Neural progenitor cell (in vitro differentiated cells): ENCODE measurements at places on chromosomes 11 and 22.

DNA sequence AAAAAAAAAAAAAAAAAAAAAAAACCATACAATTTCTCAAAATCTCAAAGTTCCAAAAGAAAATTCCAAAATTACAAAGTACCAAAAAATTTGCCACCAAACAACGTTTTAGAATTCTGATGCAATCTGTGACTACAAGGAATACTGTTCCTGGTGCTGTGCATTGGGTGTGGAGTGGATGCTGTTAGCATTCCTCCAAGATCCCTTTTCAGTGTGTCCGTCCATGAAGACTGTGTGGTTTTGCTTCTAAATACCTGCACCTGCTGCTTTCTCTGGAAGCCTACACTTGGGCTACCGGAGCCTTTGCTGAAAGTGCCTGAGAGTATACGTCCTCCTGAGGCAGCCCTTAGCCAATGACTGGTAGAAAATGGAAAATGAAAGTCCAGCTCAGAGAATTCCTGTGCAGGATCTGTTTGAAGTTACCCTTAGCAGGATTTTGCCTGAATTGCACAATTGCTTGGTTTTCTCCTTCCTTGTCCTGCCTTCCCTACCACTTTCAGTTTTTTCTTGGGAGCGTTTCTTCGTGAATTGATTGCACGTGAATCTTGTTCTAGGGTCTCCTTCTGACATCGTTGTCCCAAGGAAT lies 140.8 kb downstream of the TRPC6 start:
- DNase-seq, result no peak

DNA sequence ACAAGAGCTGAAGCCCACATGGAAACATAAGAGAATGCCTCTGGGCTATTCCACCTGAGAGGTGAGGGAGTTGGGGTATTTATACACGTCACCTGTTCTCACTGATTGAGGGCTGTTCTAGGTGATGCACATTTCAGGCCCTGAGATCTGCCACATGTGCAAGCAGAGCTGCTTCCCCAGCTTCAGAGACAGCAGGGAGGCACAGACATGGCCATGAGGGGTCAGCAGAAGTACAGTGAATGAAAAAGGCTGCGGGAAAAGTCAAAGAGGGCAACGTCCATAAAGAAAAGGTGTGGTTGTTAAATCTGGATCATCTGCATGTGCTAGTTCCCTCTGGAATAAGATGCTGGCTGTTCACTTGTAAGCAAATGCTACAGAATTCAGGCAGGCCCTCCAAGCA lies 75.4 kb downstream of the GAB4 start:
- DNase-seq, result no peak

DNA sequence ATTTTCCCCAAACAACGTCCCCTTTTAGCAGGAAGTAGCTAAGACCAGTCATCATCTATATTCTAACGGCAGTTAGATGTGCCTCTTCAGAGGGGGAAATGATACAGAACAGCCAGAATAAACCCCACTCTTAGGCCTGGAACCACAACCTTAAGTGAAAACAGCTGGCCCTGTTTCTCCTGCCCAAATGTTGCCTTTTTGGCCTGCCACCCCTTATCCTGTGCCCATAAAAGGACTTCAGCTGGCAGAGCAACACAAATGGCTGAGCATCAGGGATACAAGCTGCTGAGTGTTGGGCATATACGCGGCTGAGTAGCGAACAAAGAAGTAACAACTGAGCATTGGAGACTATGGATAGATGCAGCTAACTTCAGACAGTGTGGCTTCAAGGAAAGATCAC lies 1491.4 kb downstream of the LRRC4C start:
- DNase-seq, result no peak

DNA sequence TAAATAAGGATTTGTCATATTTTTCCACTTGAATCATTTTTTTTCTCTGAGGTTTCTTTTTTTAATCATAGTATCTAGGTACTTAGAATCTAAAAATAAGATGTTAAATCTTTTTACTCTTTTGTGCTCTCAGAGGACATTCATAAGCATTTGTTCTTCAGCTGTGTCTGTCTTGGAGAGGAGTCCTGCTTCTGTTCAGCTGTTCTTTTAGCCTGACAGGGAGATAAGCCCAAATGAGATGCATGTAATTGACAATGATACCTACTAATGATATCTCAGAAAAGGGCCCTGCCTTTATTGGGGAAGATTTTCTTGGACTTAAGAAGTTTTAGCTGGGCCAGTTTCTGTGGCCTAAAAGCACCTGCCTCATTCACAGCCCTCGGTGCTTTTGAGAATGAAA lies 156.9 kb downstream of the NCAM1 start:
- DNase-seq, result no peak

DNA sequence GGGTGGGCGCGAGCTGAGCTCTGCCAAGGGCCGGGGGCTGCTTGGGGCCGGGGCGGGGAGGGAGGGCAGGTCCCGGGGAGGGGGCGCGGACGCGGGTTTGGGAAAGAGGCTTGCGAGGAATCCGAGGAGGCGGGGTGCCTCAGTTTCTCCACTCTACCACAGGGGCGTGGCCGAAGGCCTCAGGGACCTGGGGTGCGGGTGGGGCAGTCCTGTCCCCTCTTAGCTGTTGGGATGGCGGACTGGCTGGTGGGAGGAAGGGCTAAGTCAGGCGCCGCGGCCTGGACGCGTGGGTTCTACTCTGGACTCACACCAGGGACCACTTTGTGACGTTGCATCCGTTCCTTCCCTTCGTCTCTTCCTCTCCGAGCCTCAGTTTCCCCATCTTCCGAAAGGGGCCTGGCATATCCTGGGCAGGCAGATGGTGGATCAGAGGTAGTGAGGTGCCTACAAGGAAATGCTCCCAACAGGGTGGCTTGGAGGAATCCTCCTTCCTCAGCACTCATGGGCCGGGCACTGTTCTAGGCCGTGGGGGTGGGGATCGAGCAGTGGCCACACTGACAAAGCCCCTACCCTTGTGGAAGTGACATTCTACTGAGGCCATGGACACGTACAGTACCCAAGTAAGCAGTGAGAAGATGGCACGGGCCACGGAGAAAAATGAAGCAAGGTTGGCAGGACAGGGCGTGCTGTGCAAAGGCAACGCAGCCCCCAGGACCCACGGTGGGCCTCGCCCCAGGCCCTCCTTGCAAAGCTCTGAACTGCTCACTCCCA lies 13.2 kb downstream of the IGLL1 start:
- DNase-seq, result no peak

GRCh38 chr11:46603704-46604308 lies 10.0 kb upstream of the AMBRA1 start:
- DNase-seq, result no peak

DNA sequence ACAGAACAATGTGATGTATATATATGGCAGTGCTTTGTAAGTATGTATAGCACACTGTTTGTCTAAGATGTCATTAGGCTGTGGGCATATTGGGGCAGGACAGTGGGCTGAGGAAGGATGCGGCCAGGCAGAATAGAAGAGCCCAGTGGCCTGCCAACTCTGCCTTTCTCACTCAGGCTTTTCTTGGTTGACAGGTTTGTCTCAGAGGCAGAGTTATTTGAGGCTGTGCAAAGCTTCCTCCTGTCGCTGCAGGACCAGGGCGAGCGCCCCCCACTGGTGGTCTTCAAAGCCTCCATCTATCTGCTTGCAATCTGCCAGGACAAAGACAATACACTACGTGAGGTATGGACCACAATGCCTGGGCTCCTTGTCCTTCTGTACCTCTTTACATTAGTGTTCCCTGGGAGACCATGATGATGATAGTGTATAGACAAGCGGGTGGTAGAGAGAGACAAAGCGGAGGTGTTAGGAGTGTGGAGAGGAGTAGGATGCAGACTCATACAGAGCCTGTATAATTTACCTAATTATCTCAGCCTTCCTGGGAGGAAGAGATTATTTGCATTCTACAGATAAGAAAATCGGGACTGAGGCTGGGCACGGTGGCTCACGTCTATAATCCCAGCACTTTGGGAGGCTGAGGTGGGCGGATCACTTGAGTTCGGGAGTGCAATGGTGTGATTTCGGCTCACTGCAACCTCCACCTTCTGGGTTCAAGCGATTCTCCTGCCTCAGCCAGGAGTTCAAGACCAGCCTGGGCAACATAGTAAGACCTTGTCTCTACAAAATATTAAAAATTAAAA lies 37.3 kb upstream of the CCDC134 start:
- peak; percentile 91 for DNase-seq

GRCh38 chr11:108895579-108896480 lies 231.0 kb downstream of the DDX10 start:
- no peak for DNase-seq

DNA sequence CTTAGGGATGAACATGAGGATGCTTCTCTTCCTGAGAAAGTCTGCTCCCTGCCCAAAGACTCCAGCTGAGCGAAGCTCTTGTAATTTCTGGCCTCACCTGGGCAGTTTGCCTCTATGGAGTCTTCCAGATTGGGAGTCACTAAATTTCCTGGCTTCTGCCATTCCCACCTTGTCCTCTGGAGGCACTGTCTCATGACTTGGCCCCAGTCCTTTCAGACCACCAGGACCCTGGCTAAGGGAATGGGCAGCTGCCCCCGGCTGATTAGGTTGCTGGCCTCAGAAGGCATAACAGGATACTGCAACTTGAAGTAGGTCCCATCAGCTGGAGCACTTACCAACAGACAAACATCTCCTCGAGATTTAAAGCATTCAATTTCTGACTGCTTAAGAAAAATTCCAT lies 128.1 kb upstream of the SPON1 start:
- peak; percentile 65 for DNase-seq

DNA sequence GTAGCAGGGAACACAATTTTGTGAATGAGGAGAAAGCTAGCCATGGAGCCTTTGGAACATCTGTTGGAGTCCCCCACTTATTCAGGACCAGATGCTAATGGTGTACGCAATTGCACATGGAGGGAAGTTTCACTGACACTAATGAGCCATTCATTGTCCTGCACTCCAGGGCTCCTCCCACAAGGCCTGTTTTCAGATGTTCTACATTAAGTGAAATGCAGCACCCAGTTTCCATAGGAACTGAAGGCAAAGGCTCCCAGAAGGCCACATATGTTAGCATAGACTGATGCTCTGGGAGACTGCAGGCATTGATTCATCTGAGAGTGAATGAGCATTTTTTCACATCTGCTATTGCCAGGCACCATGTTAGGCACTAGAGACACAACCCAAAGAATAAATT lies 399.5 kb downstream of the ETS1 start:
- DNase-seq, result no peak

DNA sequence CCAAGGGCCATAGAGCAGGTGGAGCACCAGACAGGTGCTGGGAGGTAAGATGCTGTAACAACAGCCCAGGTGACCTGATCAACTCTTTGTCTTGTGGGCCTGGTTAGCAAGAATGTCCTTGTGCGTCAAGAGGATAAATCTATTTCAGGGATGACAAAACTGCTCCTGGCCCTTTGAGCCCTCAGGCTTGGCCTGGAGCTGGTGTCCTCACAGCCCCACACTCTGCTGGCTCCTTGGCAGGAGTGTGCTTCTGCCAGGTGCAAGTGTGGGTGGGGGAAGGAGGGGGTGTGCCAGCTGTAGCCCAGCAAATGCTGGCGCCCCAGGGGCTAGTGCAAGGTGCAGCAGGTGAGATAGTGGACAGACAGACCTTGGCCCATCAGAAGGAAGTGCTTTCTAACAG lies 19.5 kb downstream of the AMPD3 start:
- no peak for DNase-seq

GRCh38 chr11:89267660-89268302 lies 90.1 kb downstream of the TYR start:
- no peak for DNase-seq

DNA sequence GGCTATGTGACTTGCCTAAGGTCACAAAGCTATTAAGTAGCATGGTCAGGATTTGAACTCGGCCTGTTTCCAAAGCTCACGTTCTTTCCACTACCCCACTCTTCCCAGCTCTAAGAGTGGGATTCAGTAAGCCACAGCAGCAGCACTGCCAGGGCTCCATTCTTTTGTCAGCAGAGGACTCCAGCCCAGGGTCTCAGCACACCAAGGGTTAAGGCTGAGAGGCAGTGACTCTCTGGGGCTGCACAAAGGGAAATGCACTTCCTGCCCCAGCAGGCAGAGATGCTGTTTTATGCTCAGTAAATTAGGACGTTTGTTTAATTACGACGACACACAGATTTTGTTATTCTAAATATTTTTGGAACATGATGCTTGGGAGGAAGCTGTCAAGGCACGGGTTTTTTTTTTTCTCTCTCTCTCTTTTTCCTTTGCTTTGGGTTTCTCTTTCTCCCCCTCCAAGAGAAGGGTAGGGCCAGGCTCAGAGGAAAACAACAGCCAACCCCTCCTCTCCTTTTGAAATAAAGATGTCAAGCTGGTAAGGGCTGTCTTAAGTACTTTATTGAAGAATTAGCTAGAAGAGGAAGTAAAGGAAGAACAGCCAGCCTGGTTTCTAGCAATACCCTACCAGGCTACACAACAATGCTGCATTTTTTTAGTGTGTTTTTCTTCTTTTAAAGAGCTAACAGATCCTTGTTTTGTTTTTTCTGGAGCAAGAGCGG lies 2.8 kb downstream of the MYH9 start:
- peak; percentile 79 for DNase-seq

GRCh38 chr11:81899156-81899555 lies 834.5 kb downstream of the FAM181B start:
- DNase-seq, result no peak

GRCh38 chr11:130124096-130124495 lies 35.5 kb upstream of the ST14 start:
- no peak for DNase-seq

- peak; percentile 17 for DNase-seq
Observed at GRCh38 chr11:47593492-47593933, 698 bp downstream of the C1QTNF4 start.

GRCh38 chr22:30015846-30016245 lies 64.4 kb upstream of the HORMAD2 start:
- no peak for DNase-seq

DNA sequence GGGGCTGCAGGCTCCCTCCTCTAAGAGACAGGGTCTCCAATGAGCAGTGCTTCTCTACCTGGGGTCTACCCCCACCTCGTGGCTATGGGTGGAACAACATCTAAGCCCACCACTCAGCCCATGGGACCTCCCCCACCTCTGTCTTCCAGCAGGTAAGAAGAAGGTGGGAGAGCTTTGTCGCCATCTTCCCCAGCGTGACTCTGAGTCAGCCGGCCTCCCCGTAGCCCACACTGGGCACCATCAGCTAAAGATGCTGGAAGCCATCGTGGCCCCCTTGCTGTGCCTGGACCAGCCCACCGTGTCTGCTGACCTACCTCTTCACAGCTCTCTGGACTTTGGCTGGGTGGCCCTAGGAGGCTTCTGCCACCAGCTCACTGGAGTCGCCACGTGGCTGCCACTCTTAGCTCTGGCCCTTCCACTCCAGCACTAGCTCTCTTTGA lies 944 bp downstream of the C11orf86 start:
- DNase-seq, result peak; percentile 76

- peak; percentile 30 for DNase-seq
Observed at GRCh38 chr22:44074337-44074984, 50.4 kb downstream of the PARVB start.
